ENCODE measurements at places on chromosomes 7 and 10. TPM values are rescaled to one million over a fixed set of nuclear protein-coding genes. Genes with fewer than 3 reads are reported as not detected.

The UTF1 gene
- not detected for total RNA-seq

The PCLO gene
- total RNA-seq, result 2.2 TPM

The ZNF804B gene
- total RNA-seq, result not detected

The CUL1 gene
- total RNA-seq, result 50.6 TPM

The DLX6 gene
- not detected for total RNA-seq

The OGA gene
- 92.7 TPM for total RNA-seq

The CHRM2 gene
- not detected for total RNA-seq

The BTBD16 gene
- total RNA-seq, result not detected

The MBL2 gene
- not detected for total RNA-seq

The HABP2 gene
- total RNA-seq, result not detected

The EPO gene
- not detected for total RNA-seq

The EGR2 gene
- 21.1 TPM for total RNA-seq

The CHCHD1 gene
- total RNA-seq, result 17.7 TPM

The DGKI gene
- total RNA-seq, result 10.1 TPM

The BAIAP2L1 gene
- total RNA-seq, result 4.6 TPM

The SORBS1 gene
- total RNA-seq, result 854 TPM

The LIPN gene
- 0.74 TPM for total RNA-seq

The ZFAND2A gene
- total RNA-seq, result 23.7 TPM

The SPDYE16 gene
- total RNA-seq, result not detected

The SEMA3E gene
- total RNA-seq, result 3.2 TPM

The HYAL4 gene
- total RNA-seq, result not detected

The SLIT1 gene
- 0.19 TPM for total RNA-seq

The TSPAN13 gene
- total RNA-seq, result 49.9 TPM

The GHRHR gene
- not detected for total RNA-seq

The GRID2IP gene
- total RNA-seq, result not detected

The CPED1 gene
- 44.4 TPM for total RNA-seq

The PTN gene
- total RNA-seq, result 10.3 TPM

The LRRC18 gene
- not detected for total RNA-seq

The HTR5A gene
- not detected for total RNA-seq

The ZRANB1 gene
- total RNA-seq, result 28.0 TPM

The ASIC3 gene
- 0.87 TPM for total RNA-seq

The IFIT1B gene
- not detected for total RNA-seq

All from mesenteric fat pad (tissue), 1 donor.